ENCODE measurements at places on chromosomes 1 and 21.

- no peak for DNase-seq
These were observed 106.3 kb upstream of the LYPLAL1 start for GRCh38 chr1:219067350-219067712.

GRCh38 chr21:44727757-44728156, 16.4 kb upstream of the TSPEAR start:
- no peak for DNase-seq

DNA sequence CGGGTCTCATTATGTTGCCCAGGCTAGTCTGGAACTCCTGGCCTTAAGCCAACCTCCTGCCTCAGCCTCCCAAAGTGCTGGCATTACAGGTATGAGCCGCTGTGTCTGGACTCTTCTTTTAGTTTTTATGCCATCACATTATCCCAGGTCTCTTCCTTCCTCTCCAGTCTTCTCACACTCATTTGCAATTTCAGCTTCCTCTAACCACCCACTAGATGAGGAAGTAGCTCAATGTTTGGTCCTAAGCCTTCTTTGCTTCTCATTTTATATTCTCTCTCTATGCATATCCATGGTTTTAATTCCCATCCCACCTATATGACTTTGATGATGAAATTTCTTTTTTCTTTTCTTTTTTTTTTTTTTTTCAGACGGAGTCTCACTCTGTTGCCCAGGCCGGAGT, 3.1 kb upstream of the ZBTB8A start:
- DNase-seq: no peak

- DNase-seq: no peak
These were observed 16.1 kb downstream of the USP1 start for GRCh38 chr1:62452951-62453350.

DNA sequence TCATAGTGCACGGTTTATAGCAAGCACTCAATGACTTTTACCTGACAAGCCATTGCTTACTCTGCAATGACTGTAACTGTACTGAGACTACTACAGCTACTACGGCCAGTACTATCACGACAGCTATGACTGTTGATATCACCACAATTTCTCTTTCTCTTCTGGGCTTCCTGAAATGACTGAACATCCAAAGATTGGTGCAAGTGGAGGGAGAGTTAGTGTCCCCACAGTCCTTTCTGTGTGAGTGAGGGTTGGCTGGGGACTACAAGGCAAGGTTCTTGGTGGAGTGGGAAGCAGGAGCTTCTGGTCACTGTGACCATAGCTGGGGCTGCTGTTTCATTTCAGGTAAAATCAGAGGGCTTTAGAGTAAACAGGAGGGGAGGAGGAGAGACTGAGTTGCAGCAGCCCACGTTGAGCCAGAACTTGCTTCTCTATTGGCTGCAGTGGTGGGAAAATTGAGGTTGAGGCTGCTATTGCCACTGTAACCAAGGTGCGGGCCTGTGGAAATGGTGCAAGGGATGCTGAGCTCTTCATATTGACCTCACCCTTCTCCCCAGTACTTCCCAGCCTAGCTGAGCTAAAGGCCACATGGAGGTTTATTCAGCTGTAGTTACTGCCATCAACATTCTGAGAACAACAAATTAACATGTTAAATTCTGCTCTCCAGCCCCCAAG, 14.1 kb upstream of the IL10 start:
- no peak for DNase-seq

GRCh38 chr1:108117945-108118902, 81.9 kb downstream of the SLC25A24 start:
- no peak for DNase-seq

DNA sequence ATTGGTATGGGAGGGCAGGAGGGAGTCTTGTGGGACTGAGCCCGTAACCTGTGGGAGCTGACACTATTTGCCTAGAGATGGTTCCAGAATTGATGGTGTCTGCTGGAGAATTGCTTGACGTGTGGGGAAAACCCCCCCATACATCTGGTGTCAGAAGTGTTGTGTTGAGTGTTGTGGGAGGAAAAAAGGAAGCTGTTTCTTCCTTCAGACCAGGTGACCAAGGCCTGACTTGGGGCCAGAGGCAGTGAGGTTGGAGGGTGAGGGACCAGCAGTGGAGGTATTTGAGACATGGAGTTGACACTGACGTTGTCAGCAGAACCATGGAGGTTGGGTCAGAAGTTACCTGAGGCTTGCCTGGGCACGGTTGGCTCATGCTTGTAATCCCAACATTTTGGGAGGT, 8.3 kb downstream of the SHISAL2A start:
- no peak for DNase-seq

DNA sequence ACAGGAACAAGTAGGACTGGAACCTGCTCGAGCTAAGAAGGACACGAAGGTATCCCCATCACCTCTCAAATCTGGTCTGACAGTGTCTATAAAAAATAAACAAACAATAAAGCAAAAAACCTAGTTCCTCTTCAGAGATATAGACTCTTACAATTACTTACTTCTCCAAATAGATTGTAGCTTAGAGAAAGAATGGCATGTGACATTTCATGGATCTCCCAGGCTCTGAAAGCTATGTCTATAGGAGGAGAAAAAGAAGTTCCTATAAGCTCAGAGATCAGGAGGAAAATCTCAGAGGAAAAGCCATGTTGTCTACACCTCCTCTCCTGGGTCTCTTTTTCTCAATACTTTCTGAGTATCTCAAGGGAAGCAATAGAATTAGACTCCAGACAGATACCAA, 12.3 kb upstream of the OR10J5 start:
- DNase-seq: no peak

- no peak for DNase-seq
These were observed 19.3 kb downstream of the IARS2 start for GRCh38 chr1:220113136-220113695.

- peak; percentile 2 for DNase-seq
These were observed 32.1 kb upstream of the EPHX4 start for GRCh38 chr1:91997607-91998195.

GRCh38 chr1:155236451-155236850, 18.8 kb downstream of the ENTREP3 start:
- DNase-seq: no peak

DNA sequence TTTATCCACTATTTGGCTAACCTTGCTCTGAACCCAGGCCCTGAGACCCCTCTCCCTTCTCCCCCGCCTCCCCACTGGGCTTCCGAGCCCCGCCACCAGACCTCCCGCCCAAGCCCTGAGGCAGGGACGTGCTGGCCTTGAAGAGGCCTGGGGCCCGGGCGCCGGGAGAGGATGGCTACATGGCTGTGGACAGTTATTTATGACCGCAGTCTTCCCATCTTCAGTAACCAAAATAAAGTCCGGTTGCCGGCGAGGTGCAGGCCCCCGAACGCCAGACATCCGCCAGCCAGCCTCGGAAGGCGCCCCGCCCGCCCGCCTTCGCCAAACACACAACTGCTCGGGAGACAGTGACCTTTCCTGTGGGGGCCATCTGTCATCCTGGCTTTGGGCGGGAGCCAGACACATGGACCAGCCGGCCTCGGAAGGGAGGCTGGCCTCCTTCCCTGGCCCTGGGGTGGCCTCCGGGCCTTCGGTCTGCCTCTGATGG, 69.0 kb downstream of the DHRS3 start:
- DNase-seq: no peak

- DNase-seq: no peak
These were observed 5.2 kb downstream of the LEPR start for GRCh38 chr1:65425697-65426096.

GRCh38 chr1:195761104-195761503, 847.1 kb downstream of the KCNT2 start:
- no peak for DNase-seq

GRCh38 chr1:28815533-28816185, 3.7 kb downstream of the OPRD1 start:
- DNase-seq: no peak

GRCh38 chr1:20172033-20172590, 13.8 kb upstream of the UBXN10 start:
- no peak for DNase-seq

GRCh38 chr1:35894183-35894582, 11.2 kb downstream of the AGO1 start:
- no peak for DNase-seq

DNA sequence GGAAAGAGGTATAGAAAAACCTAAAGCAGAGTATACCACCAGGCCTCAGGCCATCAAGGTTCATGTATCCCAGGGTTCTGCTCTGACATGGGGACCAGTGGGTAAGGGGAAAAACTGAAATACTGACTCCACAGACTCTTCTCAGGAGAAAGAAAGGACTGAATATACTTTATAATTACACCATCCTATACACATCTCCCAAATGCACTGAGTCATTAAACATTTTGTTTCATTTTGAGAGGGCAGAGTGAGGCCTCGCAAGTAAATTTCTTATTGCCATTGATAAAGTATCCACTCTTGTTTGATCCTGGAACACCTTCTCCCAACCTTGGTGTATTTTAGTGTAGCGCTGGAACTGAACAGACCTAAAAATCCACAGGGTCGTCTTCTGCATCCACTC, 247.9 kb downstream of the SLC45A1 start:
- no peak for DNase-seq

DNA sequence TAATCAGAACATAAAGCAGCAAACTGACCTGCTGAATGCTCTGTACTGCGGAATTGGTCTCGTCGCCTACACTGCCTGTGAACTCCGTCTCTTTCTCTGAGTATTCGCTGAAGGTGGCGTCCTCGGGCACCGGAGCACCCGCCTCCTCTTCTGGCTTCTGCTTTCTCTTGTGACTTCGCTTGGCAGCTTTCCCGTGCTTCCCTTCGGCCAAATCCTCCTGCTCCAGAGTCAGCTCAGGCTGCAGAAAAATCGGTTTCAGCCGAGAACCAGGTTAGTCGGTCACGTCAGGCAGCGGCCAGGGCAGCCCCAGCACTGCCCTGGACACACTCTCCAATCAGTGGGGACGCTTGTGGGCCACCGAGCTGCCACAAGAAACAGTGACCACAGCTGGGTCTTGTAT, 35.8 kb upstream of the RIPK4 start:
- DNase-seq: no peak

DNA sequence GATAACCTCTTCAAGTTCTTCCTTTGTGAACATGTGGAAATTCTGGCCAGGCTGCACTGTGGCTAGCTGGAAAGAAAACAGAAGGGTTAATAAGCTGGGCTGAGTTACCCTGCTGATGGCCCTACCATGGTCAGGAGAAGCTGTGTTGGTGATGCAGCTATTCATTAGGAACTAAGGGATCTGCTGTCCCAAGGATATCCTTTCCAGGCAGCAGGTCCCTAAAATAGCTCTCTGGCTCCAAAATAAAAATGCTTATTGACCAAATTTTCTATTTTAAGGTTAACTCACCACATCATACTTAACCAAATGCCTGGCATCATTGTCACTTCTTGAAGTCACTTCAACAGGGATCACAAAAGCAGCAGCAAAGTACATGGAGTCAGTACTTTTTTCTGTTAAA, 4.3 kb upstream of the SORT1 start:
- DNase-seq: no peak

GRCh38 chr21:29669416-29669815, 270.4 kb downstream of the GRIK1 start:
- no peak for DNase-seq

DNA sequence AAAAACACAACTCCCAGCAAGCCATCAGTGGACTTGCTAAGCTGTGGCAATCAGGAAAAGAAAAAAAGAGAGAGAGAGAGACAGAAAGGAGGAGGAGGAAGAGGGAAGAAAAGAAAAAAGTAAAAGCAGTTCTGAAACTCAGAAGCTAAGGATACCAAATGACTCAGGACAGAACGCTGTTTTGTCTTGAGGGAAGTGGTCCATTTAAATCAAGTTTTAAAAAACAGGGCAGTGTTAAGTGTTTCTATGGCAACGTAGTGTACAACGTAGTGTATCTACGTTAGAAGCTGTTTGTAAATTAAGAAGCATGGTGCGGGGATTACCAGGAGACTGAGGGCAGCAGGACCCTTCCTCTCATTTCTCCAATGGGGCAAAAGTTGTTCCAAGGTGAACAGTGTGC, 5.8 kb downstream of the ADORA3 start:
- no peak for DNase-seq

GRCh38 chr1:205706601-205707502, 26.5 kb upstream of the SLC45A3 start:
- DNase-seq: no peak

DNA sequence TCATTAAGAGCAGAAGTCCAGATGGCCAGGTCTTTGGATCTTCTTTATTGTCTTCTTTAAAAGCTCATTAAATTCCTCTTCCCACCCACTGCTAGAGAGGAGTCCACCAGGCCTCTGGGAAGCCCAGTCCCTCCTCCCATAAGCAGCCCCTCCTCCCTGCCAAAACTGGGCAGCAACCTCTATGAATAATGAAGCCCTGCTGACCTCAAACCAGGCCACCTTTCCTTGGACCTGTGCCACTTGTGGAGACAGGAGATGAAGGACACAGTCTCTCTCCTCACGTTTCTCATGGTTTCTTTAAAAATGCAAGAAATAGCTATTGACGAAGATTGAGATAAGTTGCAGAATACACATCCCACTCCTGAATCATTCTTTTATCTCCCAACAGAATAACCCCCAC, 112.8 kb downstream of the EDEM3 start:
- DNase-seq: no peak

DNA sequence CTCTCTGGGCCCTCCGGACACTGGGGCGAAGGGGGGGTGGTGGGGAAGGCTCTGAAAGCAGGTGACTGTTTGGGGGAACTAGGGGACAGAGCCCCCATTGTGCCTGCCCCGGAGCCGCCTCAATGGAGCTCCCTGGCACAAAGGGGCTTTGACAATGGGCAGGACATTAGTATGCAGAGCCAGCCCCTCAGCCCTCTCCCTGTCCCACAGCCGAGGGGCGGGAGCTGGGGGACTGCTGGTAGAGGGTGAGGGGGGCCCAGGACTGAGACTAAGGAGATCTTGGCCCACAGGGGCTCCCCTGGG, 7.8 kb downstream of the KCNJ10 start:
- no peak for DNase-seq

GRCh38 chr1:210263963-210264362, 31.4 kb downstream of the SERTAD4 start:
- DNase-seq: no peak

DNA sequence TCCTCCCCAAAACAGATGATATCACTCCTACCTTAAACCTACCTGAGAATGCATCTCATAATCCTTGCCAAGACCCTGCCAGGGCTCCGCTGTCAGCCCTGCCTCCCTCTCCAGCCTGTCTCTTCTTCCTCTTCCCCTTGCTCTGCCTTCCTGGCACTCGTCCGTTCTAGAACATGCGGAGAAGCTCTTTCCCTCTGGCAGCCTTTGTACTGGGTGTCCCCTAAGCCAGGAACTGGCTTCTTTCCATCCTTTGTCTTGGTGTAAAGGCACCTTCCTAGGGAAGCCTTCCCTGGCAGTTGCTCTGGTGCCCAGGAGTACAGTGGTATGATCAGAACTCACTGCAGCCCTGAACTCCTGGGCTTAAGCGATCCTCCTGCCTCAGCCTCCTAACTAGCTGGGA, 36.1 kb downstream of the CTNNBIP1 start:
- DNase-seq: no peak
